ENCODE measurements at places on chromosomes 1 and 21.

GRCh38 chr1:11735854-11736745 lies at the start of gene AGTRAP:
Gene AGTRAP, plus strand, starts transcription at chr1:11736136. Its CDS starts 73 bp downstream, at chr1:11736209.
- peaks cover 50% of the 10 kb centered on the region for H3K4me1 ChIP-seq
- peak within 1 kb of the TSS; percentile 84 for H3K4me3 ChIP-seq
- DNase-seq, result peak; percentile 99
- peak within 1 kb of the TSS; percentile 91 for H3K27ac ChIP-seq

DNA sequence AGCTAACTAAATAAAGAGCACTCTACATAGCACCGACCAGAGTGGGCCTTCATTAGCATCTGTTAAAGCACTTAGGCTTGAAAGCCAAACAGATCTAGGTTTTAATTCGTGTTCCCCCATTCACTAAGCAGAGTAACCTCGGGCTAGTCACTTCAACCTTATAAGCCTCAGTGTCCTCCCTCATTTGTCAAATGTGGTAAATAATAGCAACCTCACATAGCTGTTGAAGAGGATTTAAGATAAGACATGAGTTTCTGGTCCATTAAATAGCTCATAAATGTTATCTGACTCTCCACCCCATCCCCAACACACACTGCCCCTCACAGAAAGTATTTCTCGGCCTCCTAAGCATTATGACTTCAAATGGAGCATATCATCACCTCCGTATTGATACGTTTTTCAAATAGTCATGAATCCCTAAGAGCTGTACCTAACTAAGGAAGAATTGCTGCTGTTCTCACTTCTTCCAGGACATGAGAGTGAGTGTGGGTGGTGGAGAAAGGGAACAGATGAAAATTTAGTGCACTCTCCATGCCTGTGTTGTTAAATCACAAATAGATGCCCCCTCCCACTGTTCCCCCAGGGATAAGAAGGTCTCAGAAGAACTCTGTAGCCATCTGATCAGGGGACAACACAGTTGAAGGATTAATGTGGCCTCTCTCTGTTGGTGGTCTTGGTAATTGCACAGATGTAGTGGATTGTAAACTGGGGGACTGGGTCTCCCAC lies 47.6 kb downstream of the PLPP3 start:
- H3K27ac ChIP-seq, result no peak overlapping the region
- no peaks in the 10 kb centered on the region for H3K27me3 ChIP-seq
- peaks cover 43% of the 10 kb centered on the region for H3K36me3 ChIP-seq
- peaks cover 13% of the 10 kb centered on the region for H3K4me1 ChIP-seq
- no peak for DNase-seq

DNA sequence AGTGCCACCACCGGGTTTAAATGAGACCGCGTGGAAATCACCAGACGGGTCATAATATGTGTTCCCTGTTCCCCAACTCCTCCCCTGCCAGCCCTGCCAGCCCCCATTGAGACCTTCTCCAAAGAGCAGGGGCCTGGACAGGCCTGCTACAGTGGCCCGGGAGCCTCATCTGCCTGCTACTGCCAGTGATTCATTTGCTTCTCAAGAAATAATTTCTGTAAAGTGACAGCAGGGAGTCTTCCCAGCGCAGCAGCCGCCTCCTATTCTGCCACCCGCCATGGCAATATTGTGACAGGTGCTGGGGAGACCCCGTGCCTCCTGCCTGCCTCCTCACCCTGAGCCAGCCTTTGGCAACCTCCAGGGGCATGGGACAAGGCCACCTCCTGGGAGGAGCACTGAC lies 8.9 kb downstream of the IFFO2 start:
- no peak for DNase-seq
- no peaks in the 10 kb centered on the region for H3K27me3 ChIP-seq
- H3K36me3 ChIP-seq, result no peaks in the 10 kb centered on the region
- H3K4me1 ChIP-seq, result peaks cover 81% of the 10 kb centered on the region

DNA sequence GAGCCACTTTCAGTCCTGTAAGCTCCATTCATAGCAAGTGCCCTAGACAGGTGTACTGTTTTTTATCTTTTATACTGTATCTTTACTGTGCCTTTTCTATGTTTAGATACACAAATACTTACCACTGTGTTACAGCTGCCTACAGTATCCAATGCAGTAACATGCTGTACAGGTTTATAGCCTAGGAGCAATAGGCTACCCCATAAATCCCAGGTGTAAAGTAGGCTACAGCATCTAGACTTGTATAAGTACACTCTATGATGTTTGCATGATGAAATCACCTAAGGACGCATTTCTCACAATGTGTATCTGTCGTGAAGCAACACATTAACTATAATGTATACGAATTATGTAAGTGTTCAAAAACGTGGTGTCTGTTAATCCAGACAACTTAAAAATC lies 10.7 kb downstream of the HLCS start:
- H3K4me3 ChIP-seq, result no peak overlapping the region
- H3K27ac ChIP-seq, result no peak overlapping the region
- H3K27me3 ChIP-seq, result no peaks in the 10 kb centered on the region
- no peaks in the 10 kb centered on the region for H3K36me3 ChIP-seq
- no peak for DNase-seq
- H3K4me1 ChIP-seq, result no peaks in the 10 kb centered on the region

DNA sequence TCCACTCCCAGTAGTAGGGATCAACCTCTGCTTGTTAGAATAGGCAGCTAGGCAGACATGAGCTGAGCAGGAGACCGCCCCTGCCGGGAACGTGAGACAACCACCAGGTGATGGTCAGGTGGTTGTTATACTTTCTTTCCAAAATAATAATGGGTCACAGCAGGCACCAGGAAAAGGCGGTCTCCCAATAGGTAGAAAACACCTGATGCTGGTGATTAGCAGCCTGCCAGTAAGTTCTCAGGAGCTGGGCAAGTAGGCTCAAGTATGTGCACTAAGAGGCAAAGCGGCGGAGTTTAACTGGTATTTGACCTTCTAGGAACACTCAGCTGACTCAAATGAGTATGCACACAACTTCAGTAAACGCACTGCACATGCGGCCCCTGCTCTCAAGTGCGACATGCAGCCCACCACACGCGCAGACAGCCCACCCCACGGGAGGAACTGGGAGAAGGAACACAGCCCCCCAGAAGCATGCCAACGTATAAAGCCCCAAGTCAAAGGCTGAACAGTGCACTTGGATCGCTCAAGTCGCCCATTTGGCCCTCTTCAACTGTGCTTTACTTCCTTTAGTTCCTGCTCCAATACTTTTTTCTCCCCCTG lies 80.0 kb downstream of the DESI2 start:
- H3K27ac ChIP-seq, result no peak overlapping the region
- H3K36me3 ChIP-seq, result no peaks in the 10 kb centered on the region
- H3K27me3 ChIP-seq, result no peaks in the 10 kb centered on the region
- H3K4me3 ChIP-seq, result no peak overlapping the region
- DNase-seq, result peak; percentile 70

DNA sequence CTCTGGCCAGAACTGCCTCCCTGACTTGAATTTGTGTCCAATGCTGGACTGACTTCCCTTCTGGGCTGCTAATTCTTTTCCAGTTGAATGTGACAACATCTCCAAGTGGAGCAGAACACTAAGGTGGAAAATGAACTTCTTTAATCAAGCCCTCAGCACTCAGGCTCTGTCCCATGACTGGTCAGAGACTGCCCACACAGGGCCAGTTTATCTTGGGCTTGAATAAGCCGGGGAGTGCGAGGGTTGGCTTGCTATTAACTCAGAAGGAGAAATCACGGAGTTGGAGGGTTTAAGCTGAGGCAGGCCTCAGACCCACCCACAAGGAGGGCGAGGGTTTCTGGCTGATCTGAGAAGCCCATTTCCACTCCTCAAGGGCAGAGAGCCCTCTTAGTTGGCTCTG lies 12.4 kb downstream of the KCNA10 start:
- no peak overlapping the region for H3K4me3 ChIP-seq
- no peak for DNase-seq
- H3K4me1 ChIP-seq, result no peaks in the 10 kb centered on the region
- H3K27me3 ChIP-seq, result no peaks in the 10 kb centered on the region
- H3K36me3 ChIP-seq, result no peaks in the 10 kb centered on the region
- H3K27ac ChIP-seq, result no peak overlapping the region

Data from upper lobe of right lung (tissue), 1 donor.